ENCODE measurements at places on chromosomes 4 and X.

DNA sequence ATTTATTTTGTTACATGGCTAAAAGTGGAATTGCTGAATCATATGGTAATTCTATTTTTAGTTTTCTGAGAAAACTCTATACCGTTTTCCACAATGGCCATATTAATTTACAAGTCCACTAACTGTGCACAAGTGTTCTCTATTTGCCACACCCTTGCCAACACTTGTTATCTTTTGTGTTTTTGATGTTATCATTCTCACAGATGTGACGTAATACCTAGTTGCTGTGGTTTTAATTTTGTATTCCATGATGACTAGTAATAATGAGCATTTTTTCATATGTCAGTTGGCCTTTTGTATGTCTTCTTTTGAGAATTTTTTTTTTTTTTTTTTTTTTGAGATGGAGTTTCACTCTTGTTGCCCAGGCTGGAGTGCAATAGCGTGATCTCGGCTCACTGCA is 164.2 kb upstream of the SPANXN4 start:
- DNase-seq, result no peak

GRCh38 chrX:16705370-16705769 is 7.1 kb downstream of the CTPS2 start:
- no peak for DNase-seq

DNA sequence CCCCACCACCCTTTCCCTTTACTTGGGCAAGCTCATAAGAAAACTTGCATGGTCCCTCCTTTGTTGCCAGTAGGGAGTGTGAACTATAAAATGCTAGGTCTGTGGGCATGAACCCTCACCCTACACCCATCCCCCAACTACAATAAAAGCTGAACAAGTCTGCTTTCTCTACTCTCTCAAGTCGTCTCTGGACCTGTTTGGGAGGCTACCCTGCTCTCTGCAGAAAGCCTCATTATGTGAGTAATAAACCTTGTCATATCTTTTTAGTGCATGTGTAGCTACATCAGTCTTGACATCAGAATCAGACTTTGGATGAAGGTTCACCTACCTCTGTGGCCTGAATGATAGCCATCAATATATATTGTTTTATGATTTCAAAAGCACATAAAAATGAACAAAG is 155.4 kb upstream of the FAM241A start:
- no peak for DNase-seq

DNA sequence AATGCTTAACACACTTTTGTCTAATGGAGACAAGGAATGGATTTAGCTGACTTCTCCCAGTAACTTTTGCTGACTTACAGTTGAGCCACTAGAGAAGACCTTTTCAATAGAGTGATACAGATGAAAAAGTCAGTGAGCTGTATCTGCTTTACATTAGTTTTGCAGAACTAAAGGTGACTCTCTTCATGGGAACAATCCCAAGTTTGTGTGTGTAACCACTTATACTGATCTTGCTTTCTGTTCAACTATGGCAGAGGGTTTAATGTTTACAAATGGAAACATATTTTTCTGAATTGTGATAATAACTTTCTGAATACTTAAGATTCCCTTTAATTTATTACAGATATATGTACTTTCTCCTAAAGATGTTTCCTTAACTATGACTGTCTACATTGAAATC is 182.6 kb upstream of the PUDP start:
- no peak for DNase-seq
